NCI-H2227 treated with DMSO at 0.1 percent for 48 hours (cell line): ENCODE measurements at places on chromosomes 3 and 15.

DNA sequence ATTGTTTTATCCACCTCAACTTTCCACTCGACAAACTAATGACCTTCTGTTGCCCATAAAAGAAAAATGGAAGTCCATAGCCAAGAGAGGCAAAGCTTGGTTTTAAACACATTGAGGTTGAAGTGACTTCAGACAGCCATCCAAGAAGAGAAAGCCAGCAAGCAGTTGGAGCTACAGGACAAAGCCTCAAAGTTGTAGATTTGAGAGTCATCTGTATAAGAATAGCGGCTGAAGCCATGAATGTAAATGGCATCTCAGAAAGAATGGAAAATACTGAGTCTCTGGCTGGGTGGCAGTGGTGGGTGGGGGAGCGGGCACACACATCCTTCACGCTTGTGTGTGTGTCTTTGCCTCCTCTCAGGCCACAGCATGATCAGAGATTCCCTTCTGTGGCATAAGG lies 124.1 kb upstream of the CHRM5 start:
- DNase-seq: no peak

- DNase-seq: no peak
Observed at GRCh38 chr3:144296808-144297207, 325.2 kb downstream of the DIPK2A start.

- no peak for DNase-seq
Observed at GRCh38 chr3:62184559-62184958, 188.8 kb downstream of the FEZF2 start.

GRCh38 chr3:65597952-65598413 lies 440.7 kb downstream of the MAGI1 start:
- DNase-seq: peak; percentile 50

DNA sequence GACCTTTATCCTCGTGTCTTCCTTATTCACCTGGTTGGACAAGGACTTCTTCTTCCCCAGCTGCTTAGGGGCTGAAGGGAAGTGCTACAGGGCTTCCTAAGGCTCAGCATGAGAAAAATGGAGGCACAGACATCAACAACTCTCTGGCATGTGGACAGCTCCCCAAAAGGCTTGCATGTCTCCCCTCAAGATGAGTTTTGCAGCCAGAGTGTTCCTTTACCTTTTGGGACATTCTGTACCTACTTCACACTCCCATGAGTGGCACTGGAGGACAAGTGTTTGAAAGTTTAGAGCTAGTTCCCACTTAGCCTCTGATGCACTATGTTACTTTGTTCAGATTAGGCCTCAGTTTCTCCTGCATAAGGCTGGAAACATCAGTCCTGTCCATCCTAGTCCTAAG lies 77.1 kb upstream of the HACD2 start:
- no peak for DNase-seq

GRCh38 chr3:97070302-97070701 lies 255.9 kb downstream of the EPHA6 start:
- no peak for DNase-seq

DNA sequence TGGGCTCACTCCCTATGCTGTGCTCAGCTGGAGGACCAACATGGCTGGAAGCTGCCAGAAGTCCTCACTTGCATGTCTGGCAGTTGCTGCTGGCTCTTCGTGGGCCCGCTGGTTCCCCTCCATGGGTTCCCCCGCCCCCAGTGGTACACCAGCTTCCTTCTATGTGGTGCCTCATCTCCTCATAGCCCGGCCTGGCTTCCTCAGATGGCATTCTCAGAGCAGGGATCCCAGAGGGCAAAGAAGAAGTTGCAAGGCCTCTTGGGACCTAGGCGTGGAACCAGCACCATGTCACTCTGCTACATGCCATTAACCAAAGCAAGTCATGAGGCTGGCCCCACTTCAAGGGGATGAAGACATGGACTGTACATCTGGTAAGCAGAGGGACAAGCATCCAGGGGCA lies 2.9 kb upstream of the CFAP92 start:
- no peak for DNase-seq

DNA sequence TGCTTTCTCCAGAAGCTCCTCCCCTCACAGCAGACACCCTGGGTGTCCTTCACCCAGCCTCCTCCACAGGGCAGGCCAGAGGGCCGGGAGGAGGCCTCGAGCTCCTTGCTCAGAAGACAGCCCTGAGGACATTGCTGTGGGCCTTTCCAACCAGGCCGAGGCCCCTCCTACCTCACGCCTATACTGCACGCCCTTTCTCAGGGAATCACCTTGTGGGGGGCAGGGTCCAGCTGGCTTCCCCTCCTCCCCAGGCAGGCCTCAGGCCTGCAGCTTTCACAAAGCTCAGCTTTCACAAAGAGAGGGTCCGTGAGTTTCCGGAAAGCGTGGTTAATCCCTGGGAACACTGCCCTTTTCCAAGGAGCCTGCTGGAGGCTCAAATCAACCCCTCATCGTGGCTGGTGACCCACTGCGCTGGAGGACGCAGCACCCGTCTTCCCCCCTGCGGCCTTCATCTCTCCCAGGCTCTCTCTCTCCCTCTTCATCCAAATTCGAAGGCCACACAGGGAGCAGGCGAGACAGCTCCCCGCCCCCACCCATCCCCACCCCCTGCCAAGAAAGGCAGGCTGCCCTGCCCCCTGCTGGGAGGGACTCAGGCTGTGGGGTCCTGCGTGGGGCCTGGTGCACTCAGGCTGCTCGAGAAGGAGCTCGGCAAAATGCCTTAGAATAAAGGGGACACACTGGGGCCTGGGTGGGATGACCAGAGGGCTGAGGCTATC lies 79.4 kb downstream of the OCA2 start:
- DNase-seq: no peak

DNA sequence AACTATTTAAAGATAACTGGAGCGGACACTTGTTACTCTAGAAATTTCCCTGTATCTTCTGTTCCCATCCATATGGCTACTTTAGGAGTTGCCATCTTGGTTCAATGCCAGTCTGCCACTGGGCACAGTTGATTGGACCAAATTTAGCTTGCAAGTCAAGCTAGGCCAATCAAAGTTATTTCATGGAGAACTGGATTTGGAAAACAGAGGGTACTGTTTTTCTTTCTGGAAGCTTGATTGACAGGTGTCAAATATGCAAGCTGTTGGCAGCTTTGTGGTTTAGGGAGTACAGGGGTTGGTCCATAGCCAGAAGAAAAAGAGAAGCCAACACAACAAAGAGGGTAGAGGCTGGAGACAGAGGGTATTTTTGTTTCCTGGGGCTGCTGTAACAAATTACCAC lies 33.4 kb upstream of the KLHL25 start:
- DNase-seq: no peak

DNA sequence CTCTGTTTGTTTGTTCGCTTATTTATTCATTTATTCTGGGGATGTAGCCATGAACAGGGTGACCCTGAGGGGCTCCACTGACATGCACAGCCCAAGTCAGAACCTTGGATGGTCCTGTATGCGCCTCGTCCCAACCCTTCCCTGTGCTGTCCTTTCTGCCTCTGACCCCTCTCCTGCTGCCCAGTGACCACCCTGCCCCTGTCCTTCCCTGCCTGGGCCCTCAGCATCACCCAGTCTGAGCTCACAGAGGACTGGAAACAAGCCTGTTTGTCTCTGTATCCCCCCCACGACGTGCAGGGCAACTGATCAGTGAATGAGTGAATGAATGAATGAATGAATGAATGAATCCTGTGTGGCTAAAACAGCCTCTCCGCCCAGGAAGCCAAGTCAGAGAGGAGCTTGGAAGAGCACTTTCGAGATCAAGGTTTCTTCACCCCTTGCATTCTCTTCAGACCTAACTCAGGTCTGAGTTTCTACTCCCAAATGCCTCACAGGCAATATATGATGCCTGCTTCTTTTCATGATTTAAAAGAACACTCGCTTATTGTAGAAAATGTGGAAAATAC lies 157.7 kb downstream of the SMAD6 start:
- no peak for DNase-seq

DNA sequence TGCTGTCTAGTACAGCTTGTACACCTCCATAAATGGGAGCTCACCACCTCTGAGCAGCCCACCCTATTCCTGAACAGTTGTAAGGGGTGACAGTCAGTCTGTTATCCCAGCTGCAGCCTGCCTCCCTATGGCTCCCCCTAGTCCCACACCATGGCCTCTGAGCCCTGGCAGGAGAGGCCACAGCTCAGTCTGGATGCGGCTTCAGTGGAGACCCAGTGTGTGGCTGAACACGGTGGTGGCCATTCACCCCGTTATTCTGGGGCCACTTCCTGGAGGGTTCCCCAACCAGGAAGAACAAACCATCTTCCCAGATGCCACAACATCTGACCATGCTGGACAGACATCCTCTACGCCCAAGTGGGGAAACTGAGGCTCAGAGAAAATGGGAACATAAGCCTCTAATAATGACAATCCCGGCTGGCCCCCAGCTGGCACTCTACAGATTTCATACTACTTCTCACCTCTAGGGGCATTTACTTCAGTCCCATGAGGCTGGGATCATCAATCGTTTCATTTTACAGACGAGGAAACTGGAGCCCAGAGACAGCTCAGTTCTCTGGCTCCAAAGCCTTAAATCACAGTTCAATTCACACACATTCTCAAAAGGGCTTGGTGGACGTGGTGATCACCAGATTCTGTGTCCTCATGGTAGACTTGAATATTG lies 9.2 kb upstream of the GRIP2 start:
- DNase-seq: no peak

DNA sequence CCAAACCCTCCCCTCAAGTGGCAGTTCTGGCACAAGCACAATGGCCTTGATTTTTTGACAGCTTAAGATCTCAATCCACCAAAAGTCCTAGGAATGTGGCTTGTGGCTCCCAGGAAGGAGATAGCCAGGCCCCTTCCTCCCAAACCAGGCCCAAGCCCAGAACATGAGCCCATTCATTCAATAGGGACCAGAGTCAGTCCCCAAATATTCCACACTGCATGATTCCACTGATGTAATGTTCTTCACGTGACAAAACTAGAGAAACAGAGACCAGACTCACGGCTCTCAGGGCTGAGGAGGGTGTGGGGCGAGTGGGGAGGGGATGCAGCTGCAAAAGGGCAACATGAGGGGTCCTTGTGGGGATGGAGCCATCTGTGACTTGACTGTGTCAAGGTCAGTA lies 25.5 kb downstream of the ABTB1 start:
- DNase-seq: no peak

GRCh38 chr3:195095035-195095703 lies 175.8 kb downstream of the XXYLT1 start:
- DNase-seq: no peak

DNA sequence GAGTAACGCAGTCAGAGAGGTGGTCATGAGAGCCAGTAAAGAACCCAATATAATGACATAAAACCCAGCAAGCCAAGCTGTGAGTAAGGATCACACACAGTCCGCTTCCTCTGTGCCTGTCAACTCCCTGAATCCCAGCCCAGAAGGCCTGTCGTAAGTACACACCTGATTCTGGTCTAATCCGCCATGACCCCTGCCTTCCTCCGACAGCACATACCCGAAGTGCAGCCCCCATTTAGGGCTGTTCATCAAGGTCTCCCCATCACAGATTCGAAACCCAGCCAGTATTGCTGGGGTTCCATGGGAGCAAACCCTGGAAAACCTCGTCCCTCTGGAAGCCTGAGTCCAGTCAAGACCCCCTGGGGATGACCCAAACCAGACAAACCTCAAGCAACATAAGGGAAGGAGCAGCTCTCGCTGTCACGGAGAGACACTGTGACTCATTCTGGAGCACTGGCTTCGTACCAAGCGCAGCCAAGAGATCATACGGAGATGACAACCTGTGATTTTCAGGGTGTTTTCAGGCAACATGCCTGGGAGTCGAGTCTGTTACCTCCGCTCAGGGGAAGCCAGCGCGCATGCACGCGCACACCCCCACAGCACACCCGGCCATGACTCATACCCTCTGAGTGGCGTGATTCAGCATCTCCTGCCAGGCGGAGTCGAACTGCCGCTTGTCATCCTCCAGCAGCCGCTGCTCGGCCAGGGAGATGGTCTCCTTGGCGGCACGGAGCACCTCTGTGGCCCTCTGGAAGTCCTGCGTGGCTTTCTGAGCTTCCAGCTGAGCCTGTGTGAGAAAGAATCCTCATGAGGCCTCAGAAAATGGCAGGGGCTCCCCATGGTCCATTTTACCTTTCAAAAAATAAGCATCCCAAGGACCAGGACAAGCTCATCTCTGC lies 63.0 kb downstream of the SH3BP5 start:
- DNase-seq: peak; percentile 69

- DNase-seq: no peak
Observed at GRCh38 chr3:28651159-28651558, 302.5 kb upstream of the AZI2 start.

DNA sequence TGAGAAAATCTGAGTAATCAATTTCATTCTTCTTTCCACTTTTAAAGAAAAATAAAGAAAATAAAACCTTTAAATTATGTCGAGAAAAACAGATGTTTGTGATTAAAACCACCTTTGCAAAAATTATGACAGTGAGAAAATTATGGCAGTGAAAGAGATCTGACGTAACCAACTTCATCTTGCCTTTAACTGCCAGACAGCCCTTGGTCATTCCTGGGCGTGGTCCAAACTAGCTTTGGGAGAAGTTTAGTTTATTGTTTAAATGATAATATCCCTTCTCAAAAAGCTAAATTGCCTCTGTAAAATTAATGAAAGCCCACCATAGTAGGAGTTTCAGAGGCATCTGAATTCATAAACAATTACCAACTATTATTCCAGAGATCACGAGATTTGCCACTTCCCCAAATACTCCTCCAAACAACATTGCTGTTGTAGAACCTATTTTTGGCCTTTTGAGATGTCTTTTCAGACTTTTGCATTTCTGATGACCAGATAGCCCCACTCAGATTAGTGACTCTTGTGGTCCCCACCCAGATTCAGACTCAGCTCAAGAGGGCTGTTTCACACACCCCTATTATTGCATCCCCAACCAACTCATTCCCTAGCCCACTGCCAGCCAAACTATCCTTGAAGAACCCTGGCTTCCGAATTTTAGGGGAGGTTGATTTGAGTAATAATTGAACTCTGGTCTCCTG lies 664.4 kb upstream of the CBLB start:
- DNase-seq: no peak

- no peak for DNase-seq
Observed at GRCh38 chr3:125132815-125133214, 77.0 kb upstream of the HEG1 start.

GRCh38 chr3:40718681-40719080 lies 193.9 kb downstream of the ZNF621 start:
- DNase-seq: no peak

GRCh38 chr3:124296406-124296805 lies 304.5 kb upstream of the ROPN1 start:
- no peak for DNase-seq

DNA sequence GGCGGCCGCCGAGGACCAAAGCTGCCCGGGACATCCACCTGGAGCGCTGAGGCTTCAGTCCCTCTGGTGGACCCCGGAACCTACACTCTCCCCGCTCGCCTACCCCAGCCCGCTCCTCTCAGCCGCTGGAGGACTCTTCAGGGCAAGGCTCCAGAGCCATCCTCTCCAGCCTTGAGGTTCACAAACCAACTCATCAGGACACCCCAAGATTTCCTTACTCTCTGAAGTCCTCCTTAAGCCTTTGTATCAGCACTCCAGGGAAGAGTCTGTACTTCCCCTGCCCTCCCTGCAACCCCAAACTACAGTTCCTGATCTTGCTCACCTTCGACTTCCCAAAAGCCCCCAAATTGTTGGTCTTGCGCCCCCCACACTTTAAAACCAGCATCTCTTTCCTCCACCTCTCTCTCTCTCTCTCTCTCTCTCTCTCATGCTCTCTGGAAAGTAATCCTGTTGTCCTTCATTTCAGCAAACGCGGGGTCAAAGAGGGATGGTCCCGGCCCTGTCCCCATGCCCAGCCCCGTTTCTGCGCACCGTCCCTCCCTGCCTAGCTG lies 438 bp downstream of the THBS1 start:
- no peak for DNase-seq
